ENCODE measurements at places on chromosomes 13 and 19. TPM values are rescaled to one million over a fixed set of nuclear protein-coding genes. Genes with fewer than 3 reads are reported as not detected.
A peak's percentile ranks its signal among the peaks of the same experiment; 100 is the strongest.

KL gene
- 0.36 TPM for total RNA-seq

DNA sequence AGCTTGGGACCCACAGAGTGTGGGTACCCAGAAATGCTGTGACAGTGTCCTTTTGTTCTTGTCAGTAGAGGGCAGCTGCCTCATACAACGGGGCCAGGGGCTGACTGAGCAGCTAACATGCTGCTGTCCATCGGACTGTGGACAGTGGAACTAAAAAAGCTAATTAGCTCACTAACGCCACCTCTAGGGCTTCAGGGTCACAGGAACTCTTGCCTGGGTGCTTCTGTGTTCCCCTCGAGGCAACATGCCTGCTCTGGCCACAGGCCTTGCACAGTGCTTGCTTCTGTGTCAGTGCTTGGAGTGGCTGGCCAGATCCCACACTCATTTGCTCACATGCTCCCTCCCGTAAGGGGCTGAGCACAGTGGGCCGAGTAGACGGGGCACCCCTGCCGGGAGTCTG is 377.0 kb downstream of the OLFM4 start:
- no peak for DNase-seq

DNA sequence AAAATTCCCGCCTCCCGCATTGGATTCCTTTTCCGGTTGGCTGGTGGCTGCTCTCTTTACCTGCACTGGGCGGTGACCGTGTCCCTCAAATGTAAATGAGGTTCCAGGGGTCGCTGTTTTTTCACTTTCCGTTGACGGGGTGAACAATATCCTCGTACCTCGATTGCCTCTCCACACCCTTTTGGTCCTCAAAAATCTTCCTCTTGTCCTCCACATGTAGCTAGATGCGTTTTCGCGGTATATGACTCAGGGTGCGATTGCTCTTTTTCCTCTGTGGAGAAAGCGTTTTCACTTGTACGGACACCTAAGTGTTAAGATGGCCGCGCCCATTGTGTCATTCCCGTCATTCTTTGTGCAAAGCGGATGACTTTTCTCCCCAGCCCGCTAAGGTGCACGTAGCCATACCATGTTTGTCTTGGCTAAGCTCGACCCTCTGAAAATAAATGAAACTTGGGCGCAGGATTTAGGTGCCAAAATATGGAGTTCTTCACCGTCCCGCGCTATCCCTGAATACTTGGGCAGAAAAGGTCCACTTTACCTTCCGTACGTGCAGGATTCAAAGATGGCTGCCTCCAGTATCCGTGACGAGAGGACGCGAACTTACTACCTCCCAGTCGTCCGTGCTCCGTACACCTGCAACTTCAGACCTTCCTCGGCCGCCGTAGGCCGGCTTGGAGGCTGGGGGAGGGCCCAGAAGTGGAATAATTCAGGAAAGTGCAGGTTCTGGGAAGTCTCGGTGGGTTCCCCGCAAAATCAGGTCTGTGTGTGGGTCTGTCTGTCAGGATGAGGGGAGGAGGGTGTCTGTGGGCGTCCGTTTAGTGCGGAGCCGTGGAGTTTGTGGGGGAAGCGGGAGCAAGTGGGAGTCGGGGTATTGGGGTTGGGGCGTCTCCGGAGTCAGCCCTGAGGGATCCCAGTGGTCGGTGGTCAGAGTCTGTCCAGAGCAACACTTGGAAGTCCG is at the start of gene ZNF613:
Gene ZNF613 (plus strand): TSS at position 689 of the 958 bp plus-strand sequence. CDS start 8,749 bp downstream, outside the sequence.
- DNase-seq = peak; percentile 91

DNA sequence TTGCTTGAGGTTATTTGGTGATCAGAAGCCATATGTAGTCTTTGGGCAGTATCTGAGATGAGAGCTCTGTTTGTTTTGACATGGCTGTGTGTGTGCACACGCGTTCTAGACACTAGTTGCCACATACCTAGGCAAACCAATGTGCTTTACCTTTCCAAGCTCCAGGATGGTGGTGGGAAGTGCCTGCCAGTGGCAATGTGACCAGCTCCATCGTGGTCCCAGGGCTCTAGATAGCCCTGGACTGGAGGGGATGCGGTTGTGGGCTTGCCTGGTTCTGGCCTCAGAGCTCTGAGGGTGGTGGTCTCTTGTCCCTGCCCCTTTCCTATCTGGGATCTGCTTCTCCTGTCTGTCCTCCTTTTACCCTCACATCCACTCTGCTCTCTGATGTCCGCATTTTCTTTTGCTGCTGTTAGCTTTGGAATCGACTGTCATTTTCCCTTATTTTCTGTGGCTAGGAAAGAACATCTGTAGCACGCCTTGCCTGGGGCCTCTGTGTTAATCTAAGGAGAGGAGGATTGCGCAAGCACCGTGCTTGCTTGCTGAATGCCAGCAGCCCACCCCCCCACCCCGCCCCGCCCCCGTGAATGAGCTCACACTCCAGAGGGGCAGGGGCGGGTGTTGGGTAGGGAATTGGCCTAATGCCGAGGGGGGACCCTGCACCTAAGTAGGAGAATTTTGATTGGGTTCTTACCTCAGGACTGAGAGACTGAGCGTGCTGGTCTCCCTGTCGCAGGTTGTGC is 89.5 kb downstream of the ARHGEF7 start:
- DNase-seq = no peak

GRCh38 chr13:31351376-31351775 is 151.6 kb downstream of the B3GLCT start:
- DNase-seq = no peak

LIM2 gene
- not detected for total RNA-seq

RGL3 gene
- not detected for total RNA-seq

- no peak for DNase-seq
These were observed 8.6 kb downstream of the SLC46A3 start for GRCh38 chr13:28710161-28710560.

DNA sequence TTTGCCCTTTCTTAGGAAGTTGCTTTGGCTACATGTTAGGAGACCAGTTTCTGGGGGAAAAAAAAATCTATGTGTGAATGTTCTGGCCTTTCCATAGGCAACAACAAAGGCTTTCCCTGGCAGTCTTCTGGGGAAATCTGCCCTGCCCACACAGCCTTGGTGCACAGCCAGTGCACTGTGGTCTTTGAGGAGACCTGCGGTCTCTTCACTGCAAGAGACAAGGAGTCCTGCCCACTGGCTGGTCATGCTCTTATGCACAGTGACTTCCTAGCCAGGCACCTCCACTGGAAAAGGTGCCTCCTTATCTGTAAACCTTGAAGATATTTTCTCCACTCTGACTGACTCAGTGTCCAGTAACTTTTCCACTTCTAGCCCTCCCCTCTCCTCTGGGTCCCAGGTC is 155.1 kb downstream of the SUCLA2 start:
- DNase-seq = no peak
